ENCODE measurements at places on chromosomes 13 and 19.

DNA sequence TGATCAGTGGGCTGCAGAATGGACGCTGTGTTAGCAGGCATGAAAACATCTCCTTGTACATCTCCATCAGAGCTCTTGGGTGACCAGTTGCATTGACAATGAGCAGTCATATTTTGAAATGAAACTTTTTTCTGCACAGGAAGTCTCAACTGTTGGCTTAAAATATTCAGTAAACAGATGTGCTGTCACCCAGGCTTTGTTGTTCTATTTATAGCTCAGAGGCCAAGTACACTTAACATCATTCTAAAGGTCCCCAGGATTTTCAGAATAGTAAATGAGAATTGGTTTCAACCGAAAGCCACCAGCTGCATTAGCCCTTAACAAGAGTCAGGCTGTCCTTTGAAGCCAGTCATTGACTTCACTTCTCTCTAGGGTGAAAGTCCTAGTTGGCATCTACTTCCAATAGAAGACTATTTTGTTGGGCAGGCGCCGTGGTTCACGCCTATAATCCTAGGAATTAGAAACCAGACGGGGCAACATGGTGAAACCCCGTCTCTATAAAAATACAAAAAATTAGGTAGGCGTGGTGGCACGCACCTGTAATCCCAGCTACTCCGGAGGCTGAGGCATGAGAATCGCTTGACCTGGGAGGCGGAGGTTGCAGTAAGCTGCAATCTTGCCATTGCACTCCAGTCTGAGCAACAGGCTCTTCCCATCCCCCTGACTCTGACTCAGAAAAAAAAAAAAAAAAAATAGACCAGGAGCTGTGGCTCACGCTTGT, 7.9 kb upstream of the PDE4A start:
- DNase-seq: no peak

DNA sequence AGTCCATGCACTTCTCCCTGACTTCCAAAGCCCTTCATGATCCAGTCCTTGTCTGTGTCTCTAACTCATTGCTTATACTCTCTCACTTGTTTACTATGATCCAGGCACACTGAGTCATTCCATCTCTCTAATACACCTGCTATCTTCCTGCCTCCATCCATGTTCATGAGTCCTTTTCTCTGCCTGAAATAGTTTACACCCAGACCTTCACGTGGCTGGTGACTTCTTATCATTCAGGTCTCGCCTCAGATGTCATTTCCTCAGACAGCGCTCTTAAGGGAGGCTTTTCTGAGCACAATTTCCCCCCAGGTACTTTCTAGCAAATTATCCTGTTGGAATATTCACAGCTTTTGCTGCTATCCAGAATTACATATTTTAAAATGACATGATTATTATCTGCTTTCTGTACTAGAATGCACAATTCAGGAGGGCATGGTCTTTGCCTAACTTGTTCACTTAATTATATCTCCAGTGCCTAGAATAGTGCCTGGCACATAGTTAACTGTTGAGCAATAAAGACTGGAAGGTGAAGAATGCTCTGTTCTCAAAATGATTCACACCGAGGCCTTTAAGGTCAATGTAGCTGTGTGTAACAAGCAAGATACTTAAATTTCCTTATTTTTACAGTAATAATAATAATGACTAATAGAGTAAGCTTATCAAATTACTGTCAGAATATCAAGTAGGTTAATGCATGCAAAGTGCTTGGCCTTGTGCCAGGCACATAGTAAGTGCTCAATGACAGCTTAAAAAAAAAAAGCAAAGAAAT, 183.7 kb upstream of the SPRY2 start:
- DNase-seq: no peak

GRCh38 chr13:24232474-24232873, 72.0 kb downstream of the SPATA13 start:
- no peak for DNase-seq

- DNase-seq: no peak
Measured at GRCh38 chr13:36666477-36667229, 7.2 kb upstream of the SERTM1 start.

DNA sequence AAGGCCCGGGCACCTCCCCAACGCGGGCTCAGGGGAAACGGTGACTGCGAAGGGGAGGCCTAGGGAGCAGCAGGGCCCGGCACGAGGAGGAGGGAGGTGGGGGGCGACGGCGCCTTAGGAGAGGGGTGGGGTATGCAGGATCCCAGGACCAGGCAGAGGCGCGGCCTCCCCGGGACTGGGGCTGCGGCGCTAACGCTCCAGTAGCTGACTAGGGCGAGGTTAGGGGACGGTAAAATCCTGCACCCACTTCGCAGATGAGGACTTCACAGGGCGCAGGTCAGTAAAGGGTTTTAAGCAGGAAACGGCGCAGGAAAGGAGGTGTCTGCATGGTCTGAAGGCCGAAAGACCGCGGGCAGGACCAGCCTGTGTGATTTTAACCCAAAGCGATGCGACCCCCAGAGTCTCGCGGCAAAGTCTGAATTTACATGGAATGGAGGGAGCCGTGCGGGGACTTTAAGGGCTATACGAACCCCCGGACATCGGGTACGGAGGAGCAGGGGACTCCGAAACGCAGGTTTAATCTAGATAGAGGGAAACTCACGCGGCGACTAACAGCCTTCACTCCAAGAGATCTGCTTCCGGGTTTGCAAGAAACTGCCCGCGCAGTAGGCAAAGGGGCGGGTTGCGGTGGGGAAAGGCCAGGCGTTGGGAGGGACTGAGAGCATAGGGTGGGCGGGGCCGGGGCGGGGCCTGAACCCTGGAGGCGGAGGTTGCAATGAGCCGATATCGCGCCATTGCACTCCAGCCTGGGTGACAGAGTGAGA, at the start of gene ZNF665:
Gene ZNF665 (minus strand): TSS at position 588 of the 764 bp plus-strand sequence. CDS start 10,460 bp downstream, outside the sequence.
- DNase-seq: peak; percentile 87

DNA sequence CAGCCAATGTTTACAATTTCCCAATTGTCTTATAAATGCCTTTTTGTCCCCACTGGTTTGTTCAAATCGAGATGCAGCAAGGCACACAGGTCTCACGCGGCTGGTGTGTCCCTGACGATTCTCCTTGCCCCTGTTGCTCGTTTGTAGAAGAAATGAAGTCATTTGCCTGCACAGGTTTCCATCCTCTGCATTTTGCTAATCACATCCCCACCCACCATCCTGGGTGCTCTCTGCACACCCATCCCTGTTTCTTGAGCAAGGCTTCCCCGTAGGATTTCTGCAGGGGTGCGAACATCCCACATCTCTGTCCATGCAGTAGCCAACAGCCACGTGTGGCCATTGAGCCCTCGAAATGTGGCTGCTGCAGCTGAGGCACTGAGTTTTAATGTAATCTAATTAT, 59.8 kb upstream of the SOX1 start:
- no peak for DNase-seq

DNA sequence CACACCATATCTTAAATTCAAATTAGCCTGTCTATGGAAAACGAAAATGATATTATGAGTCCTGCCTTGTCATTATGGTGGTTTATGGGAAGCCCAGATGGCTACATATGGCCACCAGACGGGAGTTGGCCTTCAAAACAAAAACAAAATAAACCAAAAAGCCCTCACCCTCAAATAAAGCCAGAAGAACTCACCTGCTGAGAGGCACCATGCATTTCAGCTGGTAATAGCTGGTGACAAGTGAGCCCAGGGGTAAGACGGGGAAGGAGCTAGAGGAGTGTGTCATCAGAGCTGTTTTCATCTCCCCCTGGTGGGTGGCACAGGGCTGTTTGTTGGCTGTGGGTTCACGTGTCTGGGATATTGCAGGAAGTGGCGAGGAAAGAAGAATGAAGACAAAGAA, 152.9 kb downstream of the EFNB2 start:
- DNase-seq: no peak
